ENCODE measurements at places on chromosomes 7 and 10.

- DNase-seq = no peak
Measured at GRCh38 chr10:69646185-69647060, 16.4 kb downstream of the FAM241B start.

DNA sequence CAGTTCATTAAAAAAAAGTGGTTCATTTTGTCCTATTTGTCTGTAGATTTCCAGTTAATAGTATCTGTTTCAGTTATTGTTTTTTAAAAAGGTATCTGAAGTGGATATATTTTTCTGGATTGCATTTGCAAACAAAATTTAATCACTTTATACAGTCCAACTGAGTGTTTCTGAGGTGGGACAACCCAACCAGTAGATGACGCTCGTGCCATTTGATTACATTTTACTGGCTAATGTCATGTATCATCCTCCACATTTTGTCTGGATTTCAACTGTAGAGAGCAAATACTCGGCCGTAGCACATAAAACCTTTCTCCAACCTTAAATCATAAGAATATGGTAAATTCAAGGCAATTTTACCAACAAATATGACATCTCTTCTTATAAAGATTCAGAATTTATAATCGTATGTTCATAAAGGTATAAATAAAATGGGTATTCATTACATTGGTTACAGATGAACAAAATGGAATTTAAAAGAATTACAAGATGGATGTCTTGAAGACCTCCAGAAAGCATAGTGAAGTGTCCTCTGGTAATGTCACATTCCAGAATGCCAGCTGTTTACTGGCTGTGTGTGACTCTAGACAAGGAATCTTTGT lies 789.0 kb downstream of the PHTF2 start:
- no peak for DNase-seq

DNA sequence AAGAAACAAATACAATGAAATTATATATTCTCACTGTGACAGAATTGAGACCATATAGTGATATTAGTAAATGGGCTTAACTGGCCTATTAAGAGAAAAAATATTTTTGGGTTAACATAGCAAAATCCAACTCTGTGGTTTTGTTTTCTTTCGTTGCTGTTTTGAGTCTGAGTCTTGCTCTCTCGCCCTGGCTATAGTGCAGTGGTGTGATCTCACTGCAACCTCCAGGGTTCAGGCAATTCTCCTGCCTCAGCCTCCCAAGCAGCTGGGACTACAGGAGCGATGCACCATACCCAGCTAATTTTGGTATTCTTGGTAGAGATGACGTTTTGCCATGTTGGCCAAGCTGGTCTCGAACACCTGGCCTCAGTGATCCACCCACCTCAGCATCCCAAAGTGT lies 15.3 kb downstream of the TRIM24 start:
- DNase-seq = no peak

DNA sequence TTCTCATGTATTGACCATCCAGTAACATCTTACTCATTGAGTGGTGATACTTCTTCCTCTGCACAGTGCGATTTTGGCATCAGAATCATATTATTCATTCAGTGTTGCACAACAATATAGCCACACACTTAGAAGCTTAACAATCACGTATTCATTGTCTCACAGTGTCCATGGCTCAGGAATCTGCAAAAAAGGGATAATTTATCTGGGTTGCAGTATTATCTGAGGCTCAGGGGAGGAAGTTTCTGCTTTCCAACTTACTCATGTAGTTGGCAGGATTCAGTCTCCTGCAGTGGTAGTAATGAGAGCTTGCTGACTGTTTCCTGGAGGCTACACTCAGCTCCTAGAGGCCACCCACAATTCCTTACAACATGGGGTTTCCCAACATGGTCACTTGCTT lies 803.6 kb downstream of the SORCS1 start:
- DNase-seq = no peak

DNA sequence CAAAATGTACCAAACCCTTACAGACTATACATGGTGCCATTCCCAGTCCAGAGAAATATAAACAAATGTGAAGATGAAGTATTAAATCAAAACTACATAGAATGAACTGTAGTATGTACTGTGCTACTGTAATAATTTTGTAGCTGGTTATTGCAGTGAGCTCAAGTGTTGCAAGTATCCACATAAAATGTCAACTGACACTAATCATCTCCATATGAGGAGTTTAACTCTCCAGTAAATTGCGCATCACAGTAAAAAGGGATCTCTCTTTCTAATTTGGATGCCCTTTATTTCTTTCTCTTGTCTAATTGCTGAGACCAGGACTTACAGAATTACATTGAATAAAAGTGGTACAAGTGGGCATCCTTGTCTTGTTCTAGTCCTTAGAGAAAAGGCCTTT lies 165.5 kb downstream of the CPED1 start:
- no peak for DNase-seq

DNA sequence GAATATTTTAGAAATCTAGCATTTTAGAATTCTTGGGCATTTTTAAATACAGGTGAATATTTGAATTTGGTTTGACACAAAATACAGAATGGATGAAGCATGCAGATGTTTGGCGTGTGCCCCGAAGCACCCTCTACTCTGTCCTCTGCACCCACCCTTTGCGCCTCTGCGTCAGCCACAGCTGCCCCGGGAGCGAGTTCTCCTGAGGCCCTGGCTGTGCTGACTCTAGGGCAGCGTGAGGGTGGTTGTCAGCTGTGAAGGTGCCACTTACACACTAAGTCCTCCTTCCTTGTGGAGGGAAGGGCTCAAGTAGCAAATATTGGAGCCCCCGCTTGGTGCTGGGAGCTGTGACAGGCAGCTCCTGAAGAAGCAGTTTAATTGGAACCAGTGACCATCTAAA lies 48.4 kb downstream of the DAGLB start:
- no peak for DNase-seq

GRCh38 chr10:5892007-5892406 lies 2.0 kb downstream of the FBH1 start:
- no peak for DNase-seq

GRCh38 chr7:41487229-41487940 lies 215.5 kb downstream of the INHBA start:
- DNase-seq = no peak

DNA sequence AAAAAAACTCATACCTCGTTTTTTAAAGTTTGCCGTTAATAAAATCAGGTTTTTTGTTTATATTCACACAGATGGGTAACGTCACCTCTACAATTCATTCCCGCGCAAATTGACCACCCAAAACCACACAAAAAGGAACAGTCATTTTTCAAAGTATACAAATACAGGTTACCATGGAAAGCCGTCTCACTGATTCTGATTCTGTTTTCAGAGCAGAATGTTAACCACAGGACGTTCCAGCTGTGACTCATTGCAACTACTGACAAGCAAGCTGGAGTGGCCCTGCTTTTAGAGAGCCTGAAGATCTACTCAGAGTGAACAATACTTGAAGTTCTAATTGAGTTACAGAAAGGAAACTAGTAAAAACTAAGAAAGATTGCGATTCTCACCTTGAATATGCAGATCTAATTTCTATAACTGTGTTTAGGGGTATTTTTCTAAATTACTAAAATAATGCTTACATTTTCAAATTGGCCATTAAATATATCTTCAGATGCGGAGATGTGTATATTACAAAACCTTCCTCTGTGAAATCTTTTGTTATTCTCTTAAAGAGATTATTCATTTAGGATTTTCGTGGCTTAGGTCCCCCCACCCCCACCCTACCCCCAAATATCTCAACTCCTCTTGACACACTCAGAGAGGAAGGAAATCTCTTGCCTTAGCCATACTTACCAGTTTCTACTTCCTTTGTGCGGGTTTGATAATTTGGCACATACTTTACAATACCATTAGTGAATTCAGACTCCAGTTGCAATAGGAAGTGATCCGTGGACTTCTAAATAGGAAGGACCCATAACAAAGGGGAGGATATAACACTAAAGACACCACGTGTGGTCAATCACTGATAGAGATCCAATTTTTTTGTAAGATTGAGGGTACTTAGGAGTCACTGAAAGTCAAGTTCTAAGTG lies 106.0 kb downstream of the CUBN start:
- peak; percentile 73 for DNase-seq

DNA sequence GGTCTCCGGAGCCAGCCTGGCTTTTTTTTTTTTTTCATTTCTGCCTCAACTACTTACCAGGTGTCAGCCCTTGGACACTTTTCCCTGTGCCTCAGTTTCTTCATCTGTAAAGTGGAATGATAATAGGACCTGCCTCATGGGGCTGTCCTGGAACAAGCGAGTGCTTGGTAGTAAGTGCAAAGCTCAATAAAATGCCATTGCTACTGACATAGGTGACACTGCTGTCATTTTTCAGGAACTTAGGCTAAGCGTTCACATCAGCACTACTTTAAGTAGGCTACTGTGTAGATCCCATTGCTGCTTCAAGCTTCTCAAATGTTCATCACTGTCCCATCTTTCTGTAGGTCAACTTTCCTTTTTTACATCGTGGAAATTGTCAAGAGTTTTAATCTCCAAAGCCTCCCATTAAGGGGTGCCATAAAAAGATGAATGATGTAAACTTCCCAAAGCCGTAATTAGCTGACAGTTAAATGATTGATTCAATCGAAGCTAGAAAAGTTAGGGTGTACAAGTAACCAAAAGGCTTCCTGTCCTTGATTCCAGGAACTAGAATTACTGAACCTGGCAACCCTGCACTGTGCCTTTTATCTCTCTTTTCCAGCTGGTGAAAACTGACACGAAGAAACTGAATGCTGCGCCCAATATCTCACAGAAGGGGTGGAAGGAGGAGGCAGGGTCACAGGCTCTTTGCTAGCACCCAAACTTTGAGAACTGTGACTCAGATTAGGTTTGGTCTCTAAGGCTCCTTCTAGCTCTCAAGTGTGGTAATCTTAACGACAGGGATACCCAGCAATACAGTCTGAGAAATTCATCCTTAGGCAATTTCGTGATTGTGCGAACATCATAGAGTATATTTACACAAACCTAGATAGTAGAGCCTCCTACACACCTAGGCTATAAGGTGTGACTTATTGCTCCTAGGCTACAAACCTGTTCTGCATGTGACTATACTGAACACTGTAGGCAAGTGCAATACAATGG lies 861 bp upstream of the USP6NL start:
- no peak for DNase-seq

DNA sequence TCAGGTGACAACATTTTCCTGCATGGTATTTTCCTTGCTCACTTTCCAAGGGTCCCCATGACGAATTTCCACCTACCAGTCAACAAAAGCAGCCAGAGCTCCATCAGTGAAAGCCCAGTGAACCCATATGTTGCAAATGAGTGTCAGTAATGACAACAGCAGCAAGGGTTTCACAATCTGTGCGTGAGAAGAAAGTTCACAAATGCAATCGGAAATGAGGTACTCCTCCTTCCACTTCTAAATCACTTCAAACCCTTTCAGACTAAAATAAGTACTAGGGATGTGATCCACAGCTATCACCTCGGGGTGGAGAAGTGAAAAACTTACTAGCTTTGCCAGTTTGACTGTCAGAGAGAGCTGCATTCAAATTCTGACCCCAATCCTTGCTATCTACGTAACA lies 55.6 kb upstream of the BET1 start:
- DNase-seq = no peak

DNA sequence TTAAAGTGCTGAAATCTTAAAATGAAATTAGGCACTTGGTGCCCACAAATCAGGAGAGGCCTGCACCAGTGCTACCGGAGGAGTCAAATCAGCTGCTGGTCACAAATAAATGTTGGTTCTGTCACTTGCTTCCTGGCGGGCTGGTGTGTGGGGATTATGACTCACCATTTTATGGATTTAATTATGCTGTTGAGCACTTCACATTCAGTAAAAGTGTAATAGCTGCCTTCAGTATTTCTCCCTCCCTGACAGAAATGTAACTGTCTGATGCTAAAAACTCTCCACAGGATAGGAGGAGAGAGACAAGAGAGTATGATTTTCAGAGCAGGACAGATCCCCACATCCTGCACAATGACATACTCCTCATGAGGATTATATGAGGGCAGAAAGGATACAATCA lies 186.0 kb downstream of the JAZF1 start:
- DNase-seq = no peak

DNA sequence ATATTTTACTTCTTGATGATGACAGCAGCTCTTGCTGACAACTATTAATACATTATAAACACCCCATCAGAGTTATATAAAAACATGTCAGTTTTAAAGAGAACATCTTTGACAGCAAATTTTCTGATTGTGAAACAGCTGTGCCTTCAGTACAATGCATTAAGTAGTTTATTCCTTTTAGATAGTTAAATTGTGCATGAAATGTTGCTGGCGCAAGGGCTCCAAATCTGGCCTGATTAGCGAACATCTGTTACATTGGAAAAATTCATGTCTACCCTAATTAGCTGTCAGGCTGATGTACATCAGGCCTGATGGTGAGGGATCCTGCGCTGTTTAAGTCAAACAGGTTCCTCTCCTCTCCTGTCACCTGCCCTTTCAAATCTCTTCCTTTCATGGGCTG lies 171.9 kb upstream of the SP8 start:
- no peak for DNase-seq

DNA sequence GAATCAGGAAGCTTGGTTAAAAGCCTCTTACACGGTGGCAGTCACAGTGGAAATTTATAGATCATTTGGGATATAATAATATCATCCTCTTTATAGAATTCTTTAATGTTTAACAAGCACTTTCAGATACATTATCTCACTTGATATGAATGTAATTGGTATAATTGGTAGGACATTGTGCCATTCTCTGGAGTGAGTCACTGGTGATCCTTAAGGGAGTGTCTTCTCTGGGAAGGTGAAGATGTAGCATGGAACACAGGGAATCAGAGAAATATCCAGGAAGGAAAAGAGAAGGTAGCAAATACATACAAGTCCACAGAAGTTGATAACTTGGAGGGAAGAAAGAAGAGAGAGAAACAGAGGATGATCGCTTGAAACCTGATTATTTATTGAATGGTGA lies 9.8 kb downstream of the PTPRZ1 start:
- no peak for DNase-seq

DNA sequence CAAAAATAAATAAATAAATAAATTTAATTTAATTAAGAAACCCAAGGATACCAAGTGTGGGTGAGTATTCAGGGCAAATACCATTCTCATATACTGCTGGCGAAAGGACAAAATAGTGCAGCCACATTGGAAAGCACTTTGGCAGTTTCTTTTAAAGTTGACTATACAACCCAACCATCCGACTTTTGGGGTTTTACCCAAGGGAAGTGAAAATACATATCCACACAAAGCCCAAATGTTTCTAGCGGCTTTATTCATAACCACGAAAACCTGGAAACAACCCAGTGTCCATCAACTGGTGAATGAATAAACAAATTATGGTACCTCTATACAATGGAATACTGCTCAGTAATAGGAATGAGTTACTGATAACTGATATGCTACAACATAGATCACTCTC lies 36.2 kb upstream of the OGDHL start:
- no peak for DNase-seq

GRCh38 chr10:11631890-11632587 lies 20.6 kb upstream of the USP6NL start:
- no peak for DNase-seq
